ENCODE measurements at places on chromosomes 4 and X. TPM values are rescaled to one million over a fixed set of nuclear protein-coding genes. Genes with fewer than 3 reads are reported as not detected.

The SOD3 gene
- total RNA-seq, result not detected

The H2BW2 gene
- total RNA-seq, result not detected

The CLTRN gene
- total RNA-seq, result not detected

The ARX gene
- not detected for total RNA-seq

The AKAP14 gene
- not detected for total RNA-seq

The PPBP gene
- not detected for total RNA-seq

The JCHAIN gene
- not detected for total RNA-seq

The AMOT gene
- 2.2 TPM for total RNA-seq

The TAF7L gene
- total RNA-seq, result under 0.01 TPM

The ADH1C gene
- not detected for total RNA-seq

The GIMD1 gene
- total RNA-seq, result not detected

The VGLL1 gene
- total RNA-seq, result not detected

The TRAPPC2 gene
- total RNA-seq, result 10.9 TPM

The ANKRD50 gene
- 35.5 TPM for total RNA-seq

The ASB9 gene
- total RNA-seq, result 2.6 TPM

Measured in lung microvascular endothelial cell (primary cell).